ENCODE measurements at places on chromosomes 2 and 18.

GRCh38 chr2:65064728-65065552 is 8.7 kb downstream of the CEP68 start:
- no peak for DNase-seq

GRCh38 chr2:34098256-34098655 is 499.2 kb upstream of the FAM98A start:
- no peak for DNase-seq

DNA sequence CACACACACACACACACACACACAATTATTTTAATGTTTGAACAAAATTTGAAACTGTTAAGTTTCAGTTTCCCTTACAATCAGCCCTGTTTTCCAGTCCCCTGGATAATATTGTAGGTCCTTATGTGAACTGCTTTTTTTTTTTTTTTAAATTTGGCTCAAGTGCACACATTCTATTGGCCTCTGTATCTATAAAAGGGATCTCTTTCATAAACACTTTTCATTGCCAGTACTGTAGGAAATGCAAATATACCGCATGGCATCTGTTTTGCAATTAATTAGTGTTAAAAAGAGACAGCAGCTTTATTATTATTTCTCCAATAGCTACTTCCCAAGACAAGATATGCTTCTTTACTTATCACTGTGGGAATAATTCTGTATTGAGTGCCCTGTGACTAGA is 738.7 kb downstream of the EPHA4 start:
- DNase-seq = no peak

DNA sequence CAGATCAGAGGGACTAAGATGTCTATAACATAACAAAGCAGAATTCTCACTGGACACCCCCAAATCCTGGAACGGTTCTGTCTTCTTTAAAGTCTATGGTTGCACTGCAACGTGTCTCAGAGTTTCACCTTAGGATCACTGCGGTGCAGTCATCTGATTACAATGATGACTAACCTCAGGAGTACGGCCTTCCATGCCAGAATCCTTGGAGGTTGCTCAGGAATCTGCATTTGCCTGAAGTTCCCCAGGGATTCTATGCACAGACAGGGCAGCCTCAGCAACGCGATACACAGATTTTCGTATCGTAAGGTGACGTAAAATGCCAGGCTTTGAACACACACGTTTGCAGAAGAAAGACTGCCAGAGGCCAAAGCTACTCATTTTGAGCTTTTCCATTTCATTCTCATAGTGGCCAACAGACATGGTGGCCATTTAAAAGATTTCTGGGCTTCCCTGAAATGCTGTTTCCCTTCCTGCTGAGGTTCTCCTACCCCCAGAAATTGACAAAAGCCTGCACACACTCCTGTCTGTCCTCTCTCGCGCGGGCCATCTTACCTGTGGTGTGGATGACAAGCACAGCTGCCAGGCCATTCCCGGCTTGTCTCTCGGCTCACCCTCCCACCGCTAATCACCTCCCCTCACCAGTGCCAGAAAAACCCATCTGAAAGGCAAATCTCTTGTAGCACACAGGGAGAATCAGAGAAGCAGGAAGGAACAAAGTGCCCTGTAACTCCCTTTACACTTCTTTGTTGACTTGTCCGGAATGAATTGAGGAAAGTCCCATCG is 148.8 kb downstream of the ACKR3 start:
- DNase-seq = no peak

- no peak for DNase-seq
These were observed 35.9 kb upstream of the KLF11 start for GRCh38 chr2:10007435-10007834.

- DNase-seq = no peak
These were observed 43.1 kb downstream of the KCTD18 start for GRCh38 chr2:200466425-200467418.

DNA sequence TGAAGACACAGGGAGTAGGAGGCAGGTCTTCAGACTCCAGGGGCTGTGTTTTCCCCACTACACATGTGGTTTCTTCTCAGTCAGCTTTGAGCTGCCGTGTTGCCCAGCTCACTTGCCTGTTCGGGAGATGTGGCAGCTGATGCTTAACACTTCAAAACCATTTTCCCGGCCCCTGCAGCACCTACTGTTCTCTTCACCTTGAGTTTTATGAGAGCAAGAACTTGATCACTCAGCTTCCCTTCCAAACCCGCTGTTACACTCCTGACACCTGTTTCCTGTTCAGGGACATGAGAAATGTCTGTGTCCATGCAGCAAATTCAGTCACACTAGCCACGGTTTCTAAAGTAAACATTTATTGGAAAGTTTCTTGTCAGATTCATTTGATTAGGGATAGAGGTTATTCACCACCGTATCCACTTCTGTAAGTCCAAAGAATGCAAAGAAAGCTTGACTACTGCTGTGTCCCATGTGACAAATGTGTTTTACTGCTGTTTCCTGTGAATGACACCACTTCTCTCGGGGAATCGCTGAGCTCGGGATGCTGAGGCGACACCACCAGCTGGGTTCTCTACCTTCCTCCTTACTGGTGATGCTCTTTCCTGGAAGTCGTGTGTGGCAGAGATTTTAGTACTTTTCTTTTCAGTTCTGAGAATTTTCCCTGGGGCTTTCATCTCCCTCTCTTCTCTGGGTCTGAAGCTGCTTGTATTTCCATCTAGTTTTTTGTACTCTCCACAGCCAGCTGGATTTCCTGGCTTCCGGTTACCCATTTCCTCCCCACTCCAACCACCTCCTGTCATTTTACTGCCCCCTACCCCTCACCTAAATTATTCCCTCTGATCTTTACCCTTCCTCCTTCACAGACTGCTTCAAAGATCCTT is 91.7 kb downstream of the KLF7 start:
- DNase-seq = no peak

DNA sequence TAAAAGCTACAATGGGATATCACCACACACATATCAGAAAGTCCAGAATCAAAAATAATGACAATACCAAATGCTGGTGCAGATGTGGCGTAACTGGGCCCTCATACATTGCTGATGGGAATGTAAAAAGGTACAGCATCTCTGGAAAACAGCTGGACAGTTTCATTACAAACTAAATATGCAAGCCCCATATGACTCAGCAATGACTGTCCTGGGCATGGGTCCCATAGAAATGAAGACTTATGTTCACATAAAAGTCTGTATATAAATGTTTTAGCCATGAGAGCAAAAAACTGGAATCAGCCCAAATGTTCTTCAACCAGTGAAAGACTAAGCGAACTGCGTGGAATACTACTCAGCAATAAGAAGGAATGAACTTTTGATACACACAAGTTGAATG is 56.7 kb downstream of the ALPK2 start:
- DNase-seq = no peak

DNA sequence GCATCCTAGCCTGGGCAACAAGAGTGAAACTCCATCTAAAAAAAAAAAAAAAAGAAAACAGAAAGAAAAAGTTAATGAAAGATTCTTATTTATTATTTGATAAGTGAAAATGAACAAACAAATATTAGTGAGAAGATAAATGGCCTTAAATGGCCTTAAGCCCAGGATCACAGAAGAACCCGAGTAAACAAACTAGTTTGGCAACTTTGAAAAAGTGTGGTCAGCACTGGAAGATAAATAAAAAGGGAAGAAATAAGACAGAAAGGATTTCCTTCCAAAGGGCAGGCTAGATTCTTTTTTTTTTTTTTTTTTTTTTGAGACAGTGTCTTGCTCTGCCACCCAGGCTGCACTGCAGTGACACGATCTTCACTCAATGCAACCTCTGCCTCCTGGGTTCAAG is 692.4 kb downstream of the CPS1 start:
- no peak for DNase-seq

DNA sequence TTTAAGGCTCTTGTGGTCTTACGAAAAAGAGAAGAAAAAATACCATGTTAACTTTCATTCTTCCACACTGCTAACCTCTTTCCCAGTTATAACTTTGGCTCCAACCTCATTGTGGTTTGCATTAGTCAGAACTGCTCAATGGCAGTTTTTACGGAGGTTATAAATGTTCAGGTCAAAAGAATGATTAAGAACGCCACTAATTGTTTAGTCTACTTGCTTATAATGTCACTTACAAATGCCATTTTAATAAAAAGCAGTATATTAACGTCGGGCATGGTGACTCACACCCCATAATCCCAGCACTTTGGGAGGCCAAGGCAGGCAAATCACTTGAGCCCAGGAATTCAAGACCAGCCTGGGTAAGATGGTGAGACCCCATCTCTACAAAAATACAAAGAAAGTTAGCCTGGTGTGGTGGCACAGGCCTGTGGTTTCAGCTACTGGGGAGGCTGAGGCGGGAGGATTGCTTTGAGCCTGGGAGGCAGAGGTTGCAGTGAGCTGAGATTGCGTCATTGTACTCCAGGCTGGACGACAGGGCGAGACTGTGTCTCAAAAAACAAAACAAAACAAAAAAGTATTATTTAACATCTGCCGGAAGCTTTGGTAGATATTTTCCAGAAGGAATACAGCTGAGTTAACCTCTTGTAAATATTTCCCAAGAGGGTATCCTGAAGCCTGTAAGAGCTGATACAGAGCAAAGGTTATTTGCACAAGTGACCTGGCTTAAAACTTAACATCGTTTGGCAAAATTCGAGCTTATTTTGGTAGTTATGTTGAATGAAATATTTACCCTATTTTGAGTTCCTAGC is 5.1 kb downstream of the AGPS start:
- DNase-seq = no peak

GRCh38 chr18:54280220-54280569 is 10.9 kb downstream of the POLI start:
- DNase-seq = no peak

DNA sequence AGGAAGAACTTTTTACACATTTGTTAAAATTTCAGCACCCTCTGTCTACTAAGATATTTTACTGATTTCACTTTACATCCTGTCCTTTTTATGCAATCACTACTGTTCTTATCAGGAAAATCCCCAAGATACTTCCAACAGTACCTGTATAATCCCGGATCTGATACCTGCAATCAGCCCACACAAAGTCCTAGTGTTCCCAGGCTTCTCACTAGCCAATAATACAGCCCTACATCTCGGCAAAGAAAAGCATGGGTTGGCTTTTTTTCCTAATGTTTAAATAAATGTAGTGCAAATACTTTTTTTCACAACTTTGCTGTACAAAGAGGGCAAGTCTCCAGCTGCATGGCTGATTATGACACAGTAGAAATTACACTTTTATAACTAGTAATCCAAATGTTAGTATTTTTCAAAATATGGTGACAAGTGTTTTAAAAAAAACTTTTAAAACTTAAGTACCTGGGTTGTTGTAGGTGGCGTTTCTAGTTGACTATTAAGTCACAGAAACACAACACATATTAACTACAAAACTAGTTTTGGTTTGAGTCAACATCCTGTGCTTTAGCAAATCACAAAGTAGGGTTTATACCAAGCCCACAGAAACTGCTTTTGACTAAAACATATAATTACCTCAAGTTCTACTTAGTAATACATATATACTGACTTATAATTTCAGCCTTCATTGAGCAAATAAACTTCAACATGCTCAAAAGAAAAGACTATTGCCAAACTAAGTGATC is 19.5 kb downstream of the CNOT11 start:
- no peak for DNase-seq

DNA sequence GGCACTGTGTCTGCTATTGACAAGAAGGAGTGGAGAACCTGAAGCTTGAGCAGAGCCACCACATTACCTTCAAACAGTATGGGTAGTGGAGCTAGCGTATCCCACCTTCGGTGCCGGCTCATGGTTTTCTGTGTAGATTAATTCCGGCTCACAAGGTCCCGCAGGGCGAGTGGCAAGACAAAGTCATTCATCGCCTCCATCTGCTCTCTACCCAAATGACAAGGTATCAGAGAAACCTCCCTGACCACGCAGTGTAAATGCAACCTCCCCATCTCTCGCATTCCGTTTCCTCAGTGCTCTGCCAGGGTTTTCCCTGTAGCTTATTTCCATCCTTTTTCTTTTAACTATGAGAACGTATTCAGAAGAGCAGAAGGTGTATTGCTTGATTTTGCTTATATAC is 79.8 kb downstream of the MAP4K4 start:
- DNase-seq = no peak
